ENCODE measurements at places on chromosomes 2 and 18.

GRCh38 chr18:75654386-75654785 is 226.9 kb upstream of the SMIM21 start:
- no peak for DNase-seq

GRCh38 chr18:74149878-74150277 is 1.6 kb downstream of the TIMM21 start:
- no peak for DNase-seq

- no peak for DNase-seq
Observed at GRCh38 chr18:76805221-76805620, 17.1 kb upstream of the ZNF236 start.

GRCh38 chr2:10834068-10834655 is 21.6 kb upstream of the PDIA6 start:
- DNase-seq, result no peak

GRCh38 chr18:58687871-58688308 is 16.6 kb downstream of the MALT1 start:
- peak; percentile 24 for DNase-seq

GRCh38 chr2:198587240-198587639 is 782.8 kb downstream of the PLCL1 start:
- no peak for DNase-seq

GRCh38 chr2:106085181-106085940 is 108.7 kb downstream of the UXS1 start:
- DNase-seq, result no peak

GRCh38 chr2:24886691-24887304 is 33.2 kb downstream of the ADCY3 start:
- DNase-seq, result no peak

DNA sequence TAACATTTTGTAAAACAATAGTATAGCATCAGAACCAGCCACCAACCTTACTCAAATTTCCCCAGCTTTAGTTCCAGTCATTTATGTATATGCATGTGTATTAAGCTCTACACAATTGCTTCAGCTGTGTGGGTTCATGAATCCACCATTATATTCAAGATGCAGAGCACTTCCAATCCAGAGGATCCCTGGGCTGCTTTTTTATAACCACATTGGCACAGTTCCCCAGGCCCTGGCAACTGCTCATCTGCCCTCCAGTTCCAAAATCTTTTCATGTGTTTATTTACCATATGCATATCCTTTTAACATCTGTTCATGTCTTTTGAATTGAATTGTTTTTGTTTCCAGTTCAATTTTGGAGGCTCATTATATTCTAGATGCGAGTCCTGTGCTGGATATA is 482.9 kb upstream of the HS6ST1 start:
- no peak for DNase-seq

DNA sequence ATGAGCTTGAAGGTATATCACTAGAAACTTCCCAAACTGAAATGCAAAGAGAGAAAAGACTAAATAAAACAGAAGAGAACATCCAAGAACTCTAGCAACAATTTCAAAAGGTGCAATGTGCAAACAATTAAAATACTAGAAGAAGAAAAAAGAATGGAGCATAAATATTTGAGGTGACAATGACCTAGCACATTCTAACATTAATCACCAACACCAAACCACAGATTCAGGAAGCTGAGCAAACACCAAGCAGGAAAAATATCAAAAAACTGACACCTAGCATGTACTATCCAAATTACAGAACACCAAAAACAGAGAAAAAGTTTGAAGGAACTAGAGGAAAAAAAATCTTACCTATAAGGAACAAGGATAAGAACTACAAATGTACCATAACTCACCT is 460.8 kb downstream of the IRS1 start:
- no peak for DNase-seq

DNA sequence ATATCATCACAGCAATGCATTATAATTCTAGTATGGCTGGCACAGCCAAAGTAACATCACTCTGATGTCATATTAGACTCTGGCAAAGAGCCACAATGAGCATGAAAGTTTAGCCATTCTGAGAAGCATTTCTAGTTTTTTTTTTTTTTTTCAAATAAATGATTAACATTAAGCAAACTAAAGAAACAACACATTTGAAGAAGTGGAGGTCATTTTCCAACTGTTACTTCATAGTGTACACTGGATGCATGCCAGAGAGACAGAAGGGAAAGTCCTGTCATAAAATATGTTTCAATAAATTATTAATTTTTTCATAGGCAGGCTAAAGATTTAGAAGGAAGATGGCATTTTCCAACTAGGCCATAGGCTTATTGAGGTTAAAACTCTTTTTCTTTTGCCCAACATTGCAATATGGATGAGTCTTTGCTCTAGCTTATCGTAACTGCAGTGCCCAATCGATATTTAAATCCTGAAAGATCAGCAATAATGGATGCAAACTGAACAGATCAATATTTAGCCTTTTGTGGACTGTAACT is 1630.4 kb upstream of the ACVR2A start:
- DNase-seq, result no peak

- no peak for DNase-seq
Observed at GRCh38 chr18:6561420-6561861, 146.7 kb upstream of the L3MBTL4 start.

DNA sequence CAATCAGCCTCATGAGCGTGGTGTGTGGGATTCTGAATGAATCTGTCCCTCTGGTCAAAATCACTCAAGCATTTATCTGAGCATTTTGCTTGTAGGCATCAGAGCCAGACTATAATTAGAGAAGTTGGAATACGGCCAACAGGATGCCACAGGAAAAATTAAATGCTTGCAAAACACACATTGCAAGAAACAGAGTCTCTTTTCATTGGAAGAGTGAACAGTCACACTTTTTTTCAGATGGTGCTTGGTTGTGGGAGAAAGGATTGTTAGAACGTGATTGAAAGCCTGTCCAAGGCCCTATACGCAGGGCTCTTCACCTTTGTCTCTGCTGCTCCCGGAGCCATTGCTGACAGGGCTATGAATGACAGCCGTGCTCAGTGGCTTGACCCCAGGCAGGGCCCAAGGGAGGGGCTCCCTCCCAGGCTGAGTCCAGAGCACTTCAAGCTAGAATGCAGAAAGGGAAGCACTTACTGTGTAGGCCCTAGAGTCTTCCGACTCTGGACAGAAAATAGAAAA is 59.8 kb downstream of the SNTG2 start:
- no peak for DNase-seq

GRCh38 chr2:153138651-153139375 is 339.7 kb downstream of the RPRM start:
- DNase-seq, result no peak

- DNase-seq, result no peak
Observed at GRCh38 chr2:119441376-119442225, 9.9 kb downstream of the TMEM37 start.

DNA sequence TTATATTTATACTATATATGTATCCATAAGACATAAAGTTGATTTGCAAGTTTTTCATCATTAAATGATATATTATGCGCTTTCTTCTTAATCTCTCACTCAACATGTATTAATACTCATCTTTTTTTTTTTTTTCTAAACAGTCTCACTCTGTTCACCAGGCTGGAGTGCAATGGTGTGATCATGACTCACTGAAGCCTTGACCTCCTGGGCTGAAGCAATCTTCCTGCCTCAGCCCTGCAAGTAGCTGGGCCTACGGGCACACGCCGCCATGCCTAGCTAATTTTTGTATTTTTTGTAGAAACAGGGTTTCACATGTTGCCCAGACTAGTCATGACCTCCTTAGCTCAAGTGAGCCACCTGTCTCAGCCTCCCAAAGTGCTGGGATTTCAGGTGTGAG is 51.4 kb upstream of the MAP4K3 start:
- no peak for DNase-seq

- DNase-seq, result no peak
Observed at GRCh38 chr2:182228741-182229140, 198.1 kb downstream of the PDE1A start.

DNA sequence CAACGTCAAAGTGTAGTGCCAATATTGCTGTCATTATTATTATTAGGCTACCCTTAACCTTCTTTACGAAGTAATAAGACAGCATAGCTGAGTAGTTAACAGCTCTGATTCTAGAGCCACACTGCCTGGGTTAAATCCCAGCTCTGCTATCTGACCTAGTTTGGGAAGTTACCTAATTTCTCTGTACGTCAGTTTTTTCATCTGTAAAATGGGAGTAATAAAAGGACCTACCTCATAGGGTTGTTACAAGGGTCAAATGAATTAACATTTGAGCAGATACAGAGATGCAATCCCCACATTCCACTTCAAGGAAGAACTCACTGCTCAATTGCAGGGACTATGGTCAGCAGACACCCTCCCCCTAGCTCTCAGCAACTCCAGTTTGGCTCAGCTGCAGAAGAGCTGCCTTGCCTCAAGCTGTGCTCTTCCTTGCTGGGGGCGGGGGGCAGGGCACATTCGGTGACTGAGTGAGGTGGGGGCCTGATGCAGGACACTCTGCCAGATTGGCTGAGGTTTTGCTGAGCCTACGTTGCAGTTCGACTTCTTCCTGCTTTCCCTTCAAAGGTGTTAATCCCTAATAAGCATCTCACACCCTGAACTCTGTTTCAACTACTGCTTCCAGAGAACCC is 11.0 kb upstream of the LGALSL start:
- DNase-seq, result no peak

DNA sequence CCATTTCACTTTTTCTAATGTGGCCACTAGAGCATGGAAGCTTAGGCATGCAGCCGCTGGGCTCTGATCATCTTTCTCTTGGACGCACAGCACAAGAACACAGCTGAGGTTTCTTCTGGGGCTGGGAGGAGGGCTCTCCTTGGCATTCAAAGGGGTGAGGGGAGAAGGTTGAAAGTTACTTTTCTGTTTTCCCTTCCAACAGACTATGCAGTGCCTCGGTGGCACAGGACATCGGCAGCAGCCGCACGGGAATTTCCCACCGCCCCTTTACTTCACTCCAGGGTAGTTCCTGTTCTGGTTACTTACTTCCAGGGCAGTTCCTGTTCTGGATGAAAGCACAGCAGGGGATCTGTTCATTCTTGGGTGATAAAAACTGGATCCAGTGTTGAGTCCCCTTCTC is 18.9 kb upstream of the MAL start:
- no peak for DNase-seq

- peak; percentile 20 for DNase-seq
Observed at GRCh38 chr2:234164493-234165413, 114.3 kb downstream of the SPP2 start.

DNA sequence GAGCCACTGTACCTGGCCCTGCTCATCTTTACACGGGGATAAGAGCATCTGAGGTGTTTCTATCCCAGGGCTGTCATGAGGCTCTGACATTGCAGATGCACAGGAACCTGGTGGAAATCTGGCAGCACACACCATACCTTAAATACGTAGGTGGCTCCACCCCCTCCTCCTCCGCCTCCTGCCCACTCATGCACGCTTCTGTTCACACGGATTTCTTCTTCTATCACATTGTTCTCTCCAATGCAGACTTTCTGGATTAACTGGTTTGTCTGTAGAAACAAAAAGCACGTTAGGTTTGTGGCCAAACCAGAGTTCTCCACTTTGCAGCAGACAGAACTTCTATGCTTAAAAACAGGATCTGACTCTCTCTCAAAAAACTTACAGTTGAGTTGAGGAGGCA is 118.2 kb downstream of the CLIP4 start:
- no peak for DNase-seq

DNA sequence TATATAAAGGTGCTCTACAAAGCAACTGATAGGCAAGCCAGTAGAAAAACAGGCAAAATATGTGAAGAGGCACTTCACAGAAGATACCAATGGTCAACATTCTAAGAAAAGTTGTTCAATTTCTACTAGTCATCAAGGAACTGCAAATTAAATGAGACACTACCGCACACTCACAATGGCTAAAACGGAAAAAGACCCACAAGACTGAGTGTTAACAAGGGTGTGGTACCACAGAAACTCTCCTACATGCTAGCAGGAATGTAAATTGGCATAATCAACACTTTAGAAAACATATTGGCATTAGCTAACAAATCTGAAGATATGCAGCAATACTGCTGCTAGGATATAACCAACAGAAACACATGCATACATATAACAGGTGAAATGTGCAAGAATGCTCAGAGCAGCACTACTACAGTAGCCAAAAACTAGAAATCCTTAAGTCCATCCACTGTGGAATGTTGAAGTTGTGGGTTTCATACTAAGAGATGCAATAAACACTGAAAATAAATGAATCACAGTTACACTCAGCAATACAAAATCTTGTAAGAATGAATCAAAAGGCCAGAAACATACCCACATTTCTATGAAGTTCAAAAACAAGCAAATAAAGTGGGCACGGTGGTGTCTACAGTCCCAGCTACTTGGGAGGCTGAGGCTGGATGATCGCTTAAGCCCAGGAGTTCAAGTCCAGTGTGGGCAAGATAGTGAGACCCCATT is 9.2 kb downstream of the RNU4ATAC start:
- DNase-seq, result no peak

DNA sequence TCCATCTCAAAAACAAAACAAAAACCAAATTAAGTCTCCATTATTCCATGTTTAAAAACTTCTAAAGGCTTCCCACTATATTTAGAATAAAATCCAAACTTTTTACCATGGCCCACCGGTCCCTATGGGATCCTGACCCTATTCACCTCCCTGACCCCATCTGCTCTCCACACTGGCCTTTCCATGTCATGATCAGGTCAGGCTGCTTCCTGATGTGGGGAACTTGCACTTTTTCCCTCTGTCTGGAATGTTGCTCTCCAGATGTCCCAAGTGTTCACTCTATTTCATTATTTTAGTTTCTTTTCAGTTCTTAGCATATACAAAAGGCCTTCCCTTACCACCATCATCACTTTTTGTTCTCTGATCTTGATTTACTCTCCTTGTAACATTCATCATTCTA is 7.5 kb upstream of the MTA3 start:
- DNase-seq, result no peak

DNA sequence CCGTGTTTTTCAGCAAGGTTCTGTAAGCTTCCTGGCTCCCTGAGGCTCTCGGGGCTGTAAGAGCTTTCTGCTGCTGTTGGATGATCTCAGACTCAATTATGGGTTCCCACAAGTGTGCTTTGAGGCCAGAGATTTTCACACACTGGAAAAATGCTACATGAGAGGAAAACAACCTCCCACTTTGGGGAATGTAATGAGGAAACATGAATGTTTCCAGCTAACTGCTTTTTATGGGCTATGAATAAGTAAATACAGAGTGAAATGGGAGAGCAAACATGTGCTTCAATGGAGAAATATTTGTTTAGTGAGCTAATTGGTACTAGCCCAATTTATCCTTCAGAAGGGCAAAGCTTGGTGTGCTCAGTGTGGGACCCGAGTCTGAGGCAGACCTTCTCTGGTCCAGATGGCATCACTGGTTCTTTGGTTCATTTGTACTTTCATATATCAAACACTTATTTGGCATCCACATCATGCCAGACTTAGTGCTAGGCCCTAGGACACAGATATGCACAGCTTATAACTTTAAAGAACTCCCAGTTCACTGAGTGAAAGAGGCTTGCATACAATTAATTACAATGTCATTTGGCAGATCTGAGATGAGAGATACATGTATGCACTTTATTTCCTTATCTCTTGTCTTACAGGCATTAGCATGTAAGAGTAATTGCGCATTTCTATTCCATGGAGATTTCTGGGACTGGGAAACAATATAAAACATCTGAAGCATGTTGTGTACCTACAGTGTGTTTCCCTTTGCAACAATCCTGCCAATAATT is 248.8 kb downstream of the RDH14 start:
- DNase-seq, result no peak
